ENCODE measurements at places on chromosomes 16 and 17.

- no peak for DNase-seq
Measured at GRCh38 chr16:70576431-70577255, 53.0 kb downstream of the SF3B3 start.

DNA sequence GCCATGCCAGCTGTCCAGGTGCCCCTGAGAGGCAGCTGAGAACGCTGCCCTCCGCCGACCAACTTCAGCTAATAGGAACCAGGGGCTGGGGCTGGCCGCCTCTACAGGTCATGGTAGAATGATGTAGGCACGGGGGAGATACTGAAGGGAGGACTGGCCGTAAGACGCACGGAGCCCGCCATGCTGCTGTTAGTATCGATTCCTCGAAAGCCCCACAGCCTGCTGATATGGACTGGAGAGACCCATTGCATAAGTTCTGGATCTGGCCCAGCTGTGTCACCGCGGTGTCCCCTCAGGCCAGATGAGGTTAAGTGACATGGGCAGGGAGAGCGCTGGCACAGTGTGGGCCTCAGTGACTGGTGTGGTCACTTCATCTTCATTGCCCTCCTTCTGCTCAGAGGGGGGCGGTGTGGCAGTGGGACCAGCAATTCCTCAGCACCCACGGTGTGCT lies 75.6 kb downstream of the AMFR start:
- no peak for DNase-seq

DNA sequence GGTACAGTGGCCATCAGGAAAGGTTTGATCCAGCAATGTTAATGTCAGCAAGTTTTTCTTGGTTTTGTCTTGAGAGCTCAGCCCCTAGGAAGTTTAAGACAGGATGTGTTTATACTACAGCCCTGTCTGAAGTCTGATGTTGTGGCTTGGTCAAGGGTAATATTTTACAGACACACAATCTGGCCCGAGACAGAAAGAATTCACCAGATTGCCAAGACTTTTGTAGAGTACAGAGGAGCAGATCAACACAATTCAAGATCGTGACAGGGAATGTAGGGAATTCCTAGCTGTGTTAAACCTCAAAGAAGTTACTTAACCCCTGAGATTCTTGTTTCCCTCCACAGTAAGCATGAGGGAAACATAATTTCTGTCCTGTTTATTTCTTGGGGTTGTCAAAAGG lies 63.1 kb downstream of the SHISA9 start:
- DNase-seq: no peak

DNA sequence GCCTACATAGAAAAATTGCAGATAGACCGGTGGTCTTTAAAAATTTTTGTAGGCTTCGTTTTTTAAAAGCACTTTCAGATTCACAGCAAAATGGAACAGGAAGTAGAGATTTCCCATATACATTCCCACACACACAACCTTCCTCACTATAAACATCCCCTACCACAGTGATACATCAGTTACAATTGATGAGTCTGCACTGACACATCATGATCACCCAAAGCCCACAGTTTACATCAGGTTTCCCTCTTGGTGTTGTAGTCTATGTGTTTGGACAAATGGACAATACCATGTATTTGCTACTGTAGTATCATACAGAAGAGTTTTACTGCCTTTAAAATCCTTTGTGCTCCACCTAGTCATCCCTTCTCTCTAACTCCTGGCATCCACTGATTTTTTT lies 113.9 kb upstream of the ADAMTS18 start:
- no peak for DNase-seq

DNA sequence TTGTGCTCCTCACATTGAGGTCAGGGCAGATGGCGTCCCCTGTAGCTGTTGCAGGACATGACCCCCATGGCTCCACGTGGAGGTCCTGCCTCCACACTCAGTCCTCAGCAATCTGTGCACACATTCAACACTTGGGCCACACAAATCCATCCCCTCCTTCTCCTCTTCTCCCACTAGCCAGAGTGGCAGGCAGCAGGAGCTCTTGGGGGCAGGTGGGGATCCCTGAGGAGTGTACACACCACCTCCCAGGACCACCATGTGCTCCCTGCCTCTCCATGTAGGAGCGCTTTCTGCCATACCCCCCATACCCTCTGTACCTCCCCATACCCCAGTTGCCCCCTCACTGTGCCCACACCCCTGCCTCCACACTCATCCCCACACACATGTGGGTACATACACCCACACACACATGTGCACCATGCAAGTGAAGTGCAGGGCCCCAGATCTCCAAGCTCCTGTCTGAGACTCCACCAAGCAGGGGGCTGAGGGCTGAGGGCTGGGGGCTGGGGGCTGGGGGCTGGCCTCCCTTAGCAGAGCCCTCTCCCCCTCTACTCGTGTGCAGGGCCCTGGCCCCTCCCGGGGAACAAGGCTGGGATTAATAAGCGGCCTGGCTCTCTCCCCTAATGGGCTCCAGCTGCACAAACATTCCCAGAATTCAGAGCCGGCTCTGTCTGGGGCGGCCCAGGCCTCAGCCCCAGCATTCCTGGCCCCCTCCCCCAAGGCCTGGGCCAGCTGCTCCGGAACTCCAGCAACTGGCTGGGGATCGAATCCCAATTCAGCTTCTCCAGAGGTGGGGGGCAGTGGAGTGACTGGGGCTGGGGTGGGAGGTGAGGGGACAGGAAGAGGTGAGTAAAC lies 48.2 kb upstream of the MEIOC start:
- DNase-seq: peak; percentile 97

DNA sequence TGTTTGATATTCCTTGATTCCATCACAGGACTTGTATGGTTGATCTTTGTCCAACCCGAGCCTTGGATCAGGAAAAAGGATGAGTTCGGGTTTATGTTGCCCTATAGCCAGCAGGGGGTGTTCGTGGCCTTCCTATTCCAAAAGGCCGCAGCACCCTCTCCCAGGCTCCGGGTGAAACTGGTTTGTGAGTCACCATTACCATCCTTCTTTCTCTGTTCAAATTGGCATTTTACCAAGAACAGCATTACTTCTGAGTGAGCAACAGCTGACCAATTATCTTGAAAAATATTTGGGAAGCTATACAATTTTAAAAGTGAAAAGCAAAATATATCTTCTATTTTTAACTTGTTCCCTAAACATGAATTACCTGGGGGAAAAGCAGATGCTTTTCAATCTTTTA lies 24.3 kb upstream of the KRT20 start:
- DNase-seq: peak; percentile 96

DNA sequence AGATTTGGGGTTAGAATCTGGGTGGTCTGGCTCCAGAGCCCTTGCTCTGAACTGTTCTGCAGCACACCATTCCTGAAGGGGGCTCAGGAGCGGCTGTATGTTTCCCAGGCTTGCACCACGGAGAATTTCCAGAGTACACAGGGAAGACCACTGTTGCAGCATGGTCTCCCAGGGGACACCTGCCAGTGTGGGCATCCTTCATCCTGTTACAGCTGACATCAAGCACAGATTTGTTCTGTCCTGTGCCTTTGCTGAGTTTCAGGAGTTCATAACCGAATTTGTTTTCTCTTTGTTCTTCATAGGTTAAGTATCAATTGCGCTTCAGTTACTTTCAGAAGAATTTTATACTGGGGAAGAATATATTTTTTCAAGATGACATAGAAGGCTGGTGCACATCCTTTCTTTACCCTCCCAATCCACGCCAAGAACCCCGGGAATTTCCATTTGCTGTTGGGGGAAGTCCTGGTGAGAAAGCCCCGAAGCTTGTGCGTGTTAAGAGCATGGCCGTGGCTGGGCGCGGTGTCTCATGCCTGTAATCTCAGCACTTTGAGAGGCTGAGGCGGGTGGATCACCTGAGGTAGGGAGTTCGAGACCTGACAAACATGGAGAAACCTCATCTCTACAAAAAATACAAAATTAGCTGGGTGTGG lies 26.3 kb upstream of the ABCA3 start:
- DNase-seq: no peak

- no peak for DNase-seq
Measured at GRCh38 chr17:64004903-64005733, 7.0 kb downstream of the PRR29 start.

DNA sequence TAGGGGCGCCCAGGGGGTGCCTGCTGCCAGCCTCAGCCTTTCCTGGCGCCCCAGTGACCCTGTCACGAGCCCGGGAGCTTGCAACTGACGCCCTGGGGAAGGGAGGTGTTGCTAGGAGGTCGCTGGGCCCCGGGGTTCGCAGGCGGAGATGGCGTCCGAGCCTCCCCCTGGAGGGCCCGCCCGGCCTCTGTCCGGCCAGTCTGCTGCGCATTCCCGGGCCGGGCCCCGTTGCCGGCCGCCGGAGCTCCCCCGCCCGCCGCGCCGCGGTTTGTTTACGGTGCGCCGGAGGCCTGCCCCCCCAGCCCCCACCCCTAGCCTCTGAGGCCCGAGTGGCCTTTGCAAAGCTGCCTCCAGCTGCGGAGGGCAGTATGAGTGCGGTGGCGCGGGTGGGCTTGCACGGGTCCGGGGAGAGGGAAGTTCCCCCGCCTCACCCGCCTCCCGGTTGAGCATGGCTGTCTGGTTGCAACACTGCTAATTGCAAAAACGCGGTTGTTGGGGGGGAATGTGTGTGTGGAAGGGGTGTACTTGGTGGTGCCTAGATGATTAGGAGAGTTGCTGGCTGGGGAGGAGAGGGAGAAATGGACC lies 514 bp downstream of the THRA start:
- DNase-seq: no peak

DNA sequence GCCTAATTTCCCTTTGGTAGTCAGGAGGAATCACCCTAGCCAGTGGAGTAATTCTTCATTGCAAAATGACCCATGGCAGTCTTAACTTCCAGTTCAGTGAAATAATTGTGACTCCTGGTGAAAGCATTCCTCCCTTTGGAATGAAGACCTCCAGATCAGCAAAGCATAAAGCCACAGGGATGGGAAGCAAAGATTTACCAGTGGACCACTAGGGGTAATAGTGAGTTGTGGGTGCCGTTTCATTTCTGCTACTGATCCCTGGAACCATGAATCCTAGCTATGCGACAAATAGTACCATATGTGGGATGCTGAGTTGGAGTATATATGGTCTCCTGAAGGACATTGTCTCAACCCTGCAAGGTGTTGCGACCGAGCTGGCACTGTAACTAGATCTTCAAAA lies 13.7 kb downstream of the DYNLL2 start:
- no peak for DNase-seq

Measured in NCI-H774 (cell line).